ENCODE measurements at places on chromosomes 5 and 9.

DNA sequence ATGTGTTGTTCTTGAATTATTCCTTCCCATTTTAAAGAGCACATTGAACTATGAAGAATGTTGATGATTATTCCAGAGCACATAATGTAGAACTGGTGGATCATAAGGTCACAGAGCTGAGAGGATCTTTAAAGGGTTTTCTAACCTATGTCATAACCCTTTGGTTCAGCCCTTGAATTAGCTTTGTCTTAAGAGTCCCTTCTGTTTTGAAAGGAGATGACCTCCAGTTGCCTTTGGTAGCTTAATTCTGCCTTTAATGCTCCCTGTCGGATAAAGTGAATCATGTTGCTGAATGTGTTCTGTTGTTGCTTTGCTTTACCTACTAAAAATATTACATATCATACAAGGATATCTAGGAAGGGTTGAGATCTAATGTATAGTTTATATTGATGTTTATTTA is 99.1 kb upstream of the PRRC1 start:
- no peak for DNase-seq

DNA sequence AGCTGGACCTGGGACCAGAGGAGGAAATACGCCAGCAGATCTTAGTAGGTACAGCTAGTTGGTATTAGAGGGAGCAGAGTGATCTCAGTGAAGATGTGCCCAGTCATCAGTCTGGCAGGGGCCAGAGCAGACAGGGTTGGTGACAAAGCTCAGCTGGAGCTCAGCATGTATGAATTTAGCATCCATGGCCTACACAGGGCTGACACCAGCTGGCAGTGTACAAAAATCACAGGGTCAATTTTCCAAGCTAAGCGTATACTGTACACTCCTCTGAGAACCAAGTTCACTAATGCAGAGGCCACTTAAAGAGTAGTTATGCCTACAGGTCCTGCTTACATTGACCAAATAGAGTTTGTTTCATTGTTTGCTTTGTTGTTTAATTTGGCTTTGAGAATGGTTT is 146.6 kb downstream of the SLC24A2 start:
- peak; percentile 80 for DNase-seq

- DNase-seq = peak; percentile 26
Observed at GRCh38 chr9:133115604-133116345, 5.3 kb downstream of the RALGDS start.

- no peak for DNase-seq
Observed at GRCh38 chr9:38393128-38393796, 760 bp downstream of the ALDH1B1 start.

GRCh38 chr5:33143405-33144123 is 297.2 kb upstream of the TARS1 start:
- DNase-seq = no peak

DNA sequence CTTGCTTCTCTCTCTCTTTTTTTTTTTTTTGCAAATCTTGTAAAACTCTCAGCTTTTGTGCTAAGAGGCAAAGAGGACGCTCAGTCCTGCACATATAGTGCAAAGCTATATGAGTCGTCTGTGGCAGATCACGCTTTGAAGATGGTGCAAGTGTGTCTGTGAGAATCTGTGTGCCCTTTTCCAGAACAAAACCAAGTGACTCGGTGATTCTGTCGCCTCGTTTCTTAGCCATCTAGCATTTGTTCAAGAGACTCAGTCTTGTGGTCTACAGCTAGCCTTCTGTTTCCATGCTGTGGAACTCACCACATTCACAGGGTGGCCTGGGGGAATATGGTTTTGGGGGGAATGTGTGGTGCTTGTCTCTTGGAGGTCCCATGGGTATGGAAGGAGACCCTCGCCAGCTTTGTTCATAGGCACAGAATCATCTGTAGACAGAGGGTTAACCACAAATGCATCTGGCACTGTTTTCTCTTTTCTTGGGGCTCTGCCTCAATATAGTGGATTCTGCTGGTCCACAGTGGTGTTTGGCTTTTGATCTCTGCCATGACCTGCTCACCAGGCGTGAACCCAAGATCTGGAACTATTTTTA is 82.1 kb downstream of the C9orf152 start:
- no peak for DNase-seq

GRCh38 chr9:36778682-36779081 is 206.0 kb downstream of the MELK start:
- no peak for DNase-seq

- no peak for DNase-seq
Observed at GRCh38 chr5:41870627-41871048, 413 bp upstream of the OXCT1 start.

DNA sequence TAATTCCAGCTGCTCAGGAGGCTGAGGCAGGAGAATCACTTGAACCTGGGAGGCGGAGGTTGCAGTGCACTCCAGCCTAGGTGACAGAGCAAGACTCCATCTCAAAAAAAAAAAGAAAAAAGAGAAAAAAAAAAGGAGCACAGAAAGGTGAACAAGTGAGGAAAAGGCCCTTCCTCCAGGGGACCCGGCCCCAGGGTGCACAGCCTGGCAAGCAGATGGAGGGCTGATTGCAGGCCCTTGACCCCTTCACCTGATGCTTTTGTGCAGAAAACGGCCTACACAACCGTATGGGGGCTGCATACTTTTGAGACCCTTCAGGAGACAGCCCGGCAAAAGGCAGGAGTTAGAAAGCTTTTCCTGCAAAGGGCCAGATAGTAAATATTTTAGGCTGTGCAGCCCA is 33.9 kb downstream of the HRH2 start:
- no peak for DNase-seq

- no peak for DNase-seq
Observed at GRCh38 chr5:160266044-160266443, 36.7 kb downstream of the FABP6 start.

GRCh38 chr9:105969636-105970035 is 275.3 kb downstream of the TMEM38B start:
- DNase-seq = no peak

DNA sequence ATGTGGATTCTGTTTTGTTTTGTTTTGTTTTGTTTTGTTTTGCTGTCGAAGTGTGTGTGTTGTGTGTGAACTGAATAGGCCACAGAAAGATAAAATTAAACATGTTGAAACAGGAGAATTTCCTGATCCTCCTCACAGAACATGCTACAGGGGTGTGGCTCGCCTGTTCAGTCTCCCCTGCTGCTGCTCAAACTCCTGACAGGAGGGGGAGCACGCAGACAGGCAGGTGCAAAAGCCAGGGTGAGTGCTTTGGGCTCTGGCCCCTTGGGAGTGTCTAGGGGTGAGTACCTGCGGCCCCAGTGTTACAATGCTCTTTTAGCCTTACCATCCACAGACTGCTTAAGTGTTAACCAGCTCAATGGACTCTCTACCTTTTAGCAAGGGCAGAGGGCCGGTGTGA is 473.5 kb downstream of the MAT2B start:
- DNase-seq = no peak

GRCh38 chr5:138445547-138446271 is 6.9 kb downstream of the REEP2 start:
- DNase-seq = no peak

- DNase-seq = no peak
Observed at GRCh38 chr5:1500411-1501091, 23.2 kb downstream of the LPCAT1 start.

Data from hippocampal formation (tissue), 2 donors.